ENCODE measurements at places on chromosomes 12 and 14. TPM values are rescaled to one million over a fixed set of nuclear protein-coding genes. Genes with fewer than 3 reads are reported as not detected.

The INHBE gene
- 1.0 TPM for total RNA-seq

The STAC3 gene
- 1.2 TPM for total RNA-seq

The MLEC gene
- 137 TPM for total RNA-seq

The INHBC gene
- total RNA-seq = not detected

The CCDC175 gene
- not detected for total RNA-seq

The VRTN gene
- not detected for total RNA-seq

The PTPRO gene
- 0.69 TPM for total RNA-seq

The DENR gene
- 64.9 TPM for total RNA-seq

The APOF gene
- not detected for total RNA-seq

The AKAP3 gene
- total RNA-seq = 4.4 TPM

The C12orf56 gene
- 3.1 TPM for total RNA-seq

The ZC3H14 gene
- total RNA-seq = 86.6 TPM

The STON2 gene
- total RNA-seq = 9.9 TPM

The TMEM63C gene
- 0.17 TPM for total RNA-seq

The SERPINA10 gene
- not detected for total RNA-seq

The KRT6C gene
- not detected for total RNA-seq

The SERPINA12 gene
- total RNA-seq = not detected

The INSM2 gene
- 0.05 TPM for total RNA-seq

The TAS2R19 gene
- total RNA-seq = 11.6 TPM

The DEGS2 gene
- total RNA-seq = not detected

The PTGER2 gene
- 8.7 TPM for total RNA-seq

The ACRBP gene
- 0.15 TPM for total RNA-seq

The FAM90A1 gene
- 0.10 TPM for total RNA-seq

The SSPN gene
- 8.5 TPM for total RNA-seq

The MANSC1 gene
- total RNA-seq = 1.8 TPM

The SLC17A8 gene
- total RNA-seq = 0.30 TPM

The KCNH5 gene
- not detected for total RNA-seq

The UNG gene
- total RNA-seq = 27.1 TPM

The PGF gene
- 0.35 TPM for total RNA-seq

The BCL11B gene
- total RNA-seq = 0.17 TPM

The PRPF39 gene
- total RNA-seq = 40.1 TPM

The DAZAP2 gene
- total RNA-seq = 170 TPM

The CNTN1 gene
- 2.0 TPM for total RNA-seq

The RAD9B gene
- 0.52 TPM for total RNA-seq

The RASAL1 gene
- 16.3 TPM for total RNA-seq

The SLC35E3 gene
- total RNA-seq = 4.5 TPM

The GRIN2B gene
- 0.52 TPM for total RNA-seq

The CCDC88C gene
- 13.4 TPM for total RNA-seq

The CGRRF1 gene
- total RNA-seq = 16.7 TPM

The RND1 gene
- 17.4 TPM for total RNA-seq

The TAS2R14 gene
- total RNA-seq = 7.1 TPM

The SLC39A5 gene
- not detected for total RNA-seq

The PLEKHH1 gene
- 7.3 TPM for total RNA-seq

The DNAI7 gene
- not detected for total RNA-seq

The SERPINA1 gene
- 32.1 TPM for total RNA-seq

The STAB2 gene
- total RNA-seq = not detected

The FOS gene
- total RNA-seq = 80.4 TPM

The ESPL1 gene
- 0.70 TPM for total RNA-seq

The CD69 gene
- total RNA-seq = 0.25 TPM

The BCL2L14 gene
- total RNA-seq = 0.40 TPM

The SLC4A8 gene
- total RNA-seq = 1.0 TPM
